CD4-positive, alpha-beta T cell treated with Interleukin-2 at 100 ng/mL for 4 hours (primary cell): ENCODE measurements at places on chromosomes 16 and 17.

GRCh38 chr17:1868090-1868489 lies 38.3 kb downstream of the RPA1 start:
- no peak for DNase-seq

GRCh38 chr17:13353590-13353989 lies 248.1 kb downstream of the HS3ST3A1 start:
- DNase-seq, result no peak

- DNase-seq, result no peak
Measured at GRCh38 chr17:40625311-40625710, 22.3 kb downstream of the SMARCE1 start.

- no peak for DNase-seq
Measured at GRCh38 chr17:70119983-70120382, 45.0 kb downstream of the KCNJ16 start.

GRCh38 chr17:10798910-10799309 lies 5.0 kb downstream of the TMEM238L start:
- no peak for DNase-seq

- no peak for DNase-seq
Measured at GRCh38 chr17:17557796-17558195, 33.7 kb downstream of the PEMT start.

GRCh38 chr17:12992676-12993075 lies 25.2 kb downstream of the ELAC2 start:
- DNase-seq, result no peak

GRCh38 chr16:88537859-88538258 lies 32.3 kb upstream of the ZC3H18 start:
- DNase-seq, result no peak

GRCh38 chr17:3983606-3984484 lies 19.6 kb upstream of the ATP2A3 start:
- no peak for DNase-seq

GRCh38 chr16:70793851-70794502 lies 7.0 kb downstream of the VAC14 start:
- DNase-seq, result no peak

GRCh38 chr17:56185491-56186221 lies 32.4 kb downstream of the ANKFN1 start:
- DNase-seq, result no peak

DNA sequence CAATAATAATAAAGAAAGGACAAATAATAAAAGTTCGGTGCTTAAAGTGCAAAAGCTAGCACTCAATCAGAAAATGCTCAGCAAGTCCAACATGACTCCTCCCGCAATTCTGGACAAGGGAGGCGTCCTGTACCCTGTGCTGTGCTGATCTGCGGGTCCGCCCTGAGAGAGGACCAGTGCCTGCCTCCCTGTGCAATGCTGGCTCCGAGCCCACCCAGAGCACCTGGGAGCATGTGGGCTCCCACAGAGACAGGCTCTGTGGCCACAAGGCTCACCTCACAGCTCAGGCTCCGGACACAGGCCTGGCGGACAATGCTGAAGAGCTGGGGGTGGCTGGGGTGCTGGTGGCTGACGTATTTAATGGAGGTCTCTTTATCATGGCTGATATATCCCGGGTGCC lies 11.1 kb downstream of the FLCN start:
- no peak for DNase-seq

DNA sequence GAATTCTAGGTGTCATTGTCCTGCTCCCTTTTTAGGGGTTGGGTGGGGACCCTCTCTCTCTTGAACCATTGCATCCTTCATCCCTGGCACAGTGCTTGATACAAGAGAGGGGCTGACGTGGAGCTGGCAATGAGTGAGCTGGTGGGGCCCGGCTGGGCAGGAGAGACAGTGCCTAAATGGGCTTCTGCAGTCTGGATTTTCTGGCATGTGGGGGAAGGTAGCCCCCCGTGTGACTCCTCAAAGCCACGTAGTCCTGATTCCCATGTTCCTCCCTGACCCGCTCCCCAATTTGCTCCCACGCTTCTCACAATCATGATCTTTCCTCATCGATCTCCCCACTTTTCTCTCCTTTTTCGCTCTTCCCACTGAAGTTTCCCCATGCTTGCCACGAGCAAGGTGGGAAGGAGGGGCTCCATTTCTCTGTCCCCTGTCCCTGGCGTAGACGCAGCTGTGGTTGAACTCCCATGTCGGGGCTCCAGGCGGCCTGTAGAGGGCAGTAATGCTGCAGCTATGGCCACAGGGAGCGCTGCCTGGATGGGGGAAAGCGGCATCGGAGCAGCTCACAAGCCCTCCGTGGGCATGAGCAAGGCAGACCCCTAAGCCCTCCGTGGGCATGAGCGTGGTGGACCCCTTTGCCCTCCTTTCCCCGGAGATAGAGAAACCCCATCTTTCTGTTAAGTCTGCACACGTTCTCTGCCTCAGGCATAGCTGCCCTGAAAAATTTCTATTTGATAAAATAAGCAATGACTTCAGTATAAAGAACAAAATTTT lies 47.5 kb downstream of the HAPSTR1 start:
- peak; percentile 62 for DNase-seq

DNA sequence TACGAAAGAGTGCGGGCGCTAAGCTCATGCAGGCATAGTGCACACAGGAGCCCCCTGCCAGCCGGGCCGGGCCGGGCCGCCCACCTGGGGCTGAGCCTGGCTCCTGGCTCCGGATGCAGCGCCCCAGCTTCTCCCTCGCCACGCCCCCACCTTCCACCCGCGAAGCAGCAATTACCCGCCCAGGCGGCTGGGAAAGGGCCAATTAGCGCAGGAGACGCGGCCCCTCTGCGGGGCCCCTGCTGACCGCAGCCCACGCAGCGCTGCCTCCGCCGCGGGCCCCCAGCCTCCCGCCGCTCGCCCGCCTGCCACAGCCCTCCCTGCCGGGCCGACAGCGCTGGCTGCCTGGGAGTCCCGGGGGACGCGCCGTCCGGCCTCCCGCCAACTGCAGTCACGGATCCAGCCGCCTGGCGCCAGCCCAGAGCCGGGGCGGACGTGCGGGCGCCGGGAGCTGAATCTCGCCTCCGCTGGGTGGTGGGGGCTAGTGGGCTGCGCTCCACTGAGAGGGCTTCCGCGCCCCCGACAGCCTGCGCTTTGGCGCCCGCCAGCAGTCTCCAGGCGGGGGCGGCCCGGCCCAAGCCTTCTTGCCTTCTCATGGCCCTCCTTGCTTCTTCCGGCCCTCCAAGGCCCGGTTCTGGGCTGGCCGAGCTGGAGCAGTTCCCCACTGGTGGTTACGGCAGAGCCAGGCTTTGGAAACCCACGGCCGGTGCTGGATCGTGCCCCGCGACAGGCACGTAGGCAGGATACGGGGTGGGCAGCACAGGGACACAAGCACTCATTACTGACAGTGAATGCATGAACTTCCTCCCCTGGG lies 14.9 kb upstream of the CBFB start:
- peak; percentile 65 for DNase-seq

DNA sequence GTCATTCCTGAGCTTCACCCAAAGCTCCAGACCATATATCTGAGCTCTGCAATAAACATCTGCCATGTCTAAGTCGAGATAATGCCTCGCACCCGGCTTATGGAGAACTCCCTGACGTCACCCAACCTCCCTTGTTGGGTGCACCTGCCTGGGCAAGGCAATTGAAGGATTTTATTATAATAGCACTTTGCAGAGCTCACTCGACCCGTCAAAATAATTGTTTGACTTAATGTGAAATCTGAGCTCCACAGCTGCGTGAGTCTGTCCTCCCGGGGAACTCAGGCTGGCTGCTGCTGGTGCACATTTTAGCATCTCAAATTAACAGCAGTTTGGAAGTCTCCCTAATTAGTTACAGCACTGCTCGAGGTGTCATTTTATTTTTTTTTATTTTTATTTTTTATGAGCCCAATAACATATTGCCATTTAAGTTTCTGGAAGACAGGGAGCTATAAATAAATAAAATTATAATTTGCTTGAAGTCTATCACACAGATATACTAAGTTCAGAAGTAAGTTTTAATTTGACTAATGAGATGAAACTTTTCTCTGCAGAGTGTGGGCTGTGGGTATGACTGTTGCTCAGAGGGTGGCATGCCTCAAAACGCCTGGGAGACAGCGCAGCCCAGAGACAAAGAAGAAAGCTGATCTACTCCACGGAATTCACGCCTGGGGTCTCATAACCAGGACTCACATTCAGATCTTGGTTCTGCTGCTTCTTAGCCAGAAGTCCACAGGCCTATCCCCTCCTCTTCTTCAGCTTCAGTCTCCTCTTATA lies 401.4 kb upstream of the C16orf82 start:
- no peak for DNase-seq

DNA sequence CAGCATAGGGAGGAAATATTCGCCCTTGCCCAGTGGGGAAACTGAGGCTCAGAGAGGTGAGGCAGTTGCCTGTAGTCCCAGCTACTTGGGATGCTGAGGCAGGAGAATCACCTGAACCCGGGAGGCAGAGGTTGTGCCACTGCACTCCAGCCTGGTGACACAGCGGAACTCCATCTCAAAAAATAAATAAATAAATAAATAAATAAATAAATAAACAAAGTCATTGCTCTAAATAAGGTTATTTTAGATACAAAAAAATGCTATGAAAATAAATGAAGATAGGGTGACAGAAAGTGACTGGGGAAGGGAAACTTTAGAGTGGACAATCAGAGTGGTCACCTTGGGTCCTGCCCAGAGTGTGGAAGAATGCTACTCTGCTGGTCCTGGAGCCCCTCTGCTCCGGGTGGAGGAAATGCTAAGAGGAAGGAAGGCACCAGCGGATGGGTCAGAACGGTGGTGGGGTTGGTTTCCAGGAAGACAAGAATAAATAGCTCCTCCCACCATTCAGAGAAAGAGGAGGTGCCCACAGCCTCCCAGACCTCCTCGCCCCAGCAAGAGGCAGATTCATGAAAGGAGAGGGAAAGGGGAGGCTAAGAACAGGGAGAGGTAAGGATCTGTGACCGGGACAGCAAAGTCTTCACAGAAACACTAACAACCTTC lies 17.6 kb downstream of the TRPV3 start:
- DNase-seq, result no peak

- DNase-seq, result no peak
Measured at GRCh38 chr17:70654706-70655105, 485.4 kb downstream of the KCNJ2 start.

DNA sequence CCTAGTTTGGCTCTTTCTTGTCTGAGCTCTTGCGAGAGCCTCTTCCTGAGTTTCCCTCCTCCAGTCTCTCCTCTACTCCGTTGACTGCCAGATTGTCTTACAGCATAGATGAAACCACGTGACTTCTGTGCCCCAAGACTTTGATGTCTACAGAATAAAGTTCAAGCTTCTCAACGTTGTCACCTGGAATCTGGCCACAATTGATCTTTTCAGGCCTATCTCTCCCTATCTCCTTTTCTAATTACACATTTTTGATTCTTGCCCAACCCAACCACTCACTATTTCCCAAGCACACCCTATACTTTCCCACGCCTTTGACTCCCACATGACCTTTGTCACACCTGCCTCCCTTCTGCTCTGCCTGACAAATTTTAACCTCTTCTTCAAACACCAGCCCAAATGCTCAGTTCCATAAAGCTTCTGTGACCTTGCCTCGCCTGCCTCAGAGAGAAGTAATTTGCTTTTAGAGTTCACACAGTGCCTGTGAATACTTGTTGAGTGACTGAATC lies 52.4 kb upstream of the PMFBP1 start:
- DNase-seq, result no peak
